ENCODE measurements at places on chromosomes 2 and 18.

DNA sequence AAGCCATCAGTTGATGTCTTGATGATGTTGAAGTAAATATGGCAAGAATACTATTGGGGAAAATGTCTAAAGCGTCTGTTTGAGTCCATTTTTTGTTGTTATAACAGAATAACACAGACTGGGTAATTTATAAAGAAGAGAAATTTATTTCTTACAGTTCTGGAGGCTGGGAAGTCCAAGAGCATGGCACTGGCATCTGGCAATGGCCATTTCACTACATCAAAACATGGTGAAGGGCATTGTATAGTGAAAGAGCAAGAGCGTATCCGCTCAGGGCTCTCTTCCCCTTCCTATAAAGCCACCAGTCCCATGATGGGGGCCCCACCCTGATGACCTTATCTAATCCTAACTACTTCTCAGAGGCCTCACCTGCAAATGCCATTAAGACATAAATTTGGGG lies 29.6 kb upstream of the MRPL19 start:
- DNase-seq = no peak

GRCh38 chr2:104447831-104448434 lies 406.0 kb upstream of the POU3F3 start:
- DNase-seq = no peak

- DNase-seq = no peak
These were observed 14.4 kb downstream of the COPS9 start for GRCh38 chr2:240121675-240122074.

DNA sequence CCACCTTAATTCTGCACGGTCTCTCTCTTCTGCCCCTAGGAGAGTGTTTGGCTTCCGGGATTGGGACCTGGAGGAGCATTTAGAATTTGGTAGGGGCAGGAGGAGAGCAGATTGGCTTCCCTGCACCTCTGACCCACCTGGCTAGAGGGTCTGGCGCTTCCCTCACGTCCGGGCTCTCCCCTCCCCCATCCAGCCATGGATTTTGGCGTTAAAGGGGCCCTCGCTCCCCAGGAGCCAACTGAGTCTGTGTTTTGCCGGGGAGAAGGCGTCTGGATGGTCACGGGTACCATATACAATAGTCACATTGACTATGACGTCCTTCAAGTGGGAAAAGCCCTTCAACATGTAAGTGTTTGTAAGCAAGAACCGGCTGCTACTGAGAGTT lies 6.6 kb downstream of the HOXD3 start:
- DNase-seq = no peak

- no peak for DNase-seq
These were observed 13.3 kb downstream of the MBP start for GRCh38 chr18:77119101-77119850.

DNA sequence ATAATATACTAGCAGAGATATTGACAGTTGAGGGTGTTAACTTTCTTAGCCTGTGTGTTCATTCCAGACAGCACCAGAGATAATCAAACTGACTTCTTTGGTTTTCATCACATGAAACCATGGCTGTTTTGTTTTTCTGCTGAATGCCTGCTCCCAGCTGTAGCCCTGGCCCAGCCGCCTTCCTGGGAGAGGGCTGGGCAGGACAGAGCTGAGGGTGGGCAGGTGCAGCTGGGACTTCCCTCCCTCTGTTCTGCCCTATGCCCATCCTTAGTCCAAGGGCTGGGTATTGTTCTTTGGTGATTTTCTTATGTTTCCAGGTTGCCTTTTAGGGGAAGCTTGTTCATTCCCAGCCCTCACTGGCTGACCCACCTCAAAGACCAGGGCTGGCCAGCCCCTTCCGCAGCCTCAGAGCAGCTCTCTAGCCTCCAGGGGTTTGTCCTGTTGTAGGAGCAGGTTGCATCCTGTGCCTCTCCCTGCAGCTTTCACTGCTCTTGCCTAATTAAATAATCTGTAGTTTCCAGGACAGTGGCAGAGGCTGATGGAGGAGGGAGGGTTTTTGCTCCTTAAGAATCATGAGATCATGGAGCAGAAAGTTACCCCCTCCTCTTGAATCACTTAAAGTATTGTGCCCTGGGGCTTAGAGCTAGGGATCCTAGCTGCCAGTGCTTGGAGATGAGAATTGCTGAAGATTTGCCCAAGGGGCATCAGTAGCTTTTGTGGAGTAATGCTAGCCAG lies 61.4 kb downstream of the MTCL1 start:
- DNase-seq = no peak

DNA sequence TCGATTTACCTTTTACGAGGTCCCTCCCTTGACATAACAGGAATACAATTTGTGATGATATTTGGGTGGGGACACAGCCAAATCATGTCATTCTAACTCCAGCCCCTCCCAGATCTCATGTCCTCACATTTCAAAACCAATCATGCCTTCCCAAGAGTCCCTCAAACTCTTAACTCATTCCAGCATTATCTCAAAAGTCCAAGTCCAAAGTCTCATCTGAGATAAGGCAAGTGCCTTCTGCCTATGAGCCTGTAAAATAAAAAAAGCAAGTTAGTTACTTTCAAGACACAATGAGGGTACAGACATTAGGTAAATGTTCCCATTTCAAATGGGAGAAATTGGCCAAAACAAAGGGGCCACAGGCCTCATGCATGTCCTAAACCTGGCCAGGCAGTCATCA lies 381.1 kb downstream of the PIK3C3 start:
- no peak for DNase-seq

- DNase-seq = no peak
These were observed 678.3 kb downstream of the CBLN2 start for GRCh38 chr18:71865888-71866287.

All from progenitor cell of endocrine pancreas (in vitro differentiated cells).